Activated naive CD4-positive, alpha-beta T cell (primary cell): ENCODE measurements at places on chromosomes 3 and 15.
A peak's percentile ranks its signal among the peaks of the same experiment; 100 is the strongest.

DNA sequence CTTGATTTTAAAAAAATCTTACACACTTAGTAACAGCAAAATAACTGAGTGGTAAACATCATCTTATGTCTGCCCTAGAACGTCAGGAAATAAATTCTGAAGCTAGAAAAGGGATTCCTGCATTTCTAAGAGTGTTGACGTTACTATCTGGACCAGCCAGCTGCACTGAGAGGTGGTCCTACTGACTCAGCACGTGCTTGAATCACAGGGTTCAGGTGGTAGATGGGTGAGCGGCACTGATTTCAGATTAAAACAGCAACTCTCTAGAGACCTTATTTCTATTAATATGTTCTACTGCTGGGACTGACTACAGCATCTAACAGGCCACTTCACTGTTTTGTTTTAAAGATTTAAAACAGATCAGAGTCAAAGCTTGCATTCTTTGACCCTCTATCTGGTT is 377.2 kb downstream of the GABRB3 start:
- DNase-seq: no peak

DNA sequence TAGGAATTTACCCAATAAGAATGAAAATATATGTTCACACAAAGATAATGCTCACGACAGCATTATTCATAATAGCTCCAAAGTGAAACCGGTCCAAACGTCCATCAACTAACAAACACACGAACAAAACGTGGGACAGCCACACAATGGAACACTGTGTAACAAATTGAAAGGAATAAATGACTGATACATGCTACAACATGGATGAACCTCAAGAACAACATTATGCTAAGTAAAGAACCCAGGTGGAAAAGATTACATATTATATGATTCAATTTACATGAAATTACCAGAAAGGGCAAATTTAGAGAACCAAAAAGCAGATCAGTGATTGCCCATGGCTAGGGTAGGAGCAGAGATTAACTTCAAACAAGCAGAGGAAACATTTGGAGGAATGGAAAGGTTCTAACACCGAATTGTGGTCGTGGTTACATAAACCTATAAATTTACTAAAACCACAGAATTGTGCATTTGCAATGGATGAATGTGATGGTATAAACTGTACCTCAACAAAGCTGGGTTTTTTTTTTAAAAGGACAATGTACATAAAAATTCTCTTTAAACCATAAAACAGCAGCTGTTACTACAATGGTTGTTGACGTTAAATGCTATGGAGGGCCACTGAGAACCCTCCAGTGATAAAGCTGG is 76.3 kb downstream of the XXYLT1 start:
- DNase-seq: no peak

DNA sequence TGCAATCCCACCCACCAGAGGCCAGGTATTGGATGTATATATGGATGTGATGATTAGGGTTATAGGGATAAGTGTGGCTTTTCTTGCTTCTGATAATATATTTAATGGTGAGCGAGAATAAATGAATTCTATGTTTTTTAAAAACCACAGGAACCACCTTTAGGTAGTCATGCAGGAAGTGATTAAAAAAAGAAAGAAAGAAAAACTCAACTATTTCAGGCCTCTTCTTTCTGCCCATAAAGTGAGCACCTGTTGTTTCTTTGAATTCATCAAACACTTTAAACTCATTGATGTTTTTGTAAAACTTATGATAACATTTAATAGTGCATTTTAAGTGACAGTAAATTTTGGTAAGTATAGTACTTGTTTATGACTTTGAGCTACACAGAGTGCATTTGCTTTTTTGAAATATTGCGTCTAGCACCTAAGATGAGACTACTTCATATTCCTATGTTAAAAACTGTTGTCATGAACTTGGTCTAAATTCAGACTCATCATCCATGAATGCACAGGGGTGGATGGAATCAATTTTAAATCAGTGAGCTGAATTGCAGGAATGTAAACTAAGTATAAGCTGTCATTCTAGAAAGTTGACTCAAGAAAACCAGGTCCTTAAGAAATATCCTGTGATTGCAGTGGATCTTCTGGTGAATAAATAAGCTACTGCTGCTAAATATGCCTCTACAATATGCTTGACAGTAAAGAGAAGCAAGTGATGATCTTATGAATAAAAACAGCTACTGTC is 764.4 kb upstream of the NECTIN3 start:
- DNase-seq: no peak

DNA sequence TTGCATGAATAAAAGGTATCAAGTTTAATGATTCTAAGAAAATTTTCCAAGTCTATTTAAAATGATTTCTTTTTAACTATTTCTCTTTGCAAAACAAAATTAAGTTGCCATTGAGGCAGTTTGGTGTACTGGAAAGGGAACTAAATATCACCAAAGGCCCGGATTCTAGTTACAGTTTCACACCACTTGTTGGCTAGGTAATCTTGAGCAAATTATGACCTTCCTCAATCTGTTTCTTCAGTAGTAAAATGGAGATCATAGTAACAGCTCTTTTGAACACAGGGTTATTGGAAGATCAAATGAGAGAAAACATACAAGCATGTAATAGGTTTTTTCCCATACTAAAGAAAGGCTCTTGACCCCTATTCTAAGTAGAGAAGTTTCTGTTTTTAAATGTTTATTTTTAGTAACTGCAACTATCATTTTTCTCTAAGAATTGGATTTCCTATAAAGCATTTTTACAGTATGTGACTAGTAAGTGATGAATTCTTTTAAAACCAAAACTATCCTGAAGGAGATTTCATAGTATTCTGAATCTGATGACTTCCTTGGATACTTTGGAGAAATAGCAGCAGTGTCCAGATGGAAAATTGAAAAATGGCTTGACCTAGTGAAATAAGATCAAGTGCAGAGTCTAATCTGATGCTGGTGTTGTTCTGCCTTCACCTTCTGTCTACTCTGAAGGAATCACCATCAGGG is 15.7 kb downstream of the SCAANT1 start:
- DNase-seq: no peak

- DNase-seq: no peak
Observed at GRCh38 chr3:187975561-187976364, 178.2 kb upstream of the LPP start.

DNA sequence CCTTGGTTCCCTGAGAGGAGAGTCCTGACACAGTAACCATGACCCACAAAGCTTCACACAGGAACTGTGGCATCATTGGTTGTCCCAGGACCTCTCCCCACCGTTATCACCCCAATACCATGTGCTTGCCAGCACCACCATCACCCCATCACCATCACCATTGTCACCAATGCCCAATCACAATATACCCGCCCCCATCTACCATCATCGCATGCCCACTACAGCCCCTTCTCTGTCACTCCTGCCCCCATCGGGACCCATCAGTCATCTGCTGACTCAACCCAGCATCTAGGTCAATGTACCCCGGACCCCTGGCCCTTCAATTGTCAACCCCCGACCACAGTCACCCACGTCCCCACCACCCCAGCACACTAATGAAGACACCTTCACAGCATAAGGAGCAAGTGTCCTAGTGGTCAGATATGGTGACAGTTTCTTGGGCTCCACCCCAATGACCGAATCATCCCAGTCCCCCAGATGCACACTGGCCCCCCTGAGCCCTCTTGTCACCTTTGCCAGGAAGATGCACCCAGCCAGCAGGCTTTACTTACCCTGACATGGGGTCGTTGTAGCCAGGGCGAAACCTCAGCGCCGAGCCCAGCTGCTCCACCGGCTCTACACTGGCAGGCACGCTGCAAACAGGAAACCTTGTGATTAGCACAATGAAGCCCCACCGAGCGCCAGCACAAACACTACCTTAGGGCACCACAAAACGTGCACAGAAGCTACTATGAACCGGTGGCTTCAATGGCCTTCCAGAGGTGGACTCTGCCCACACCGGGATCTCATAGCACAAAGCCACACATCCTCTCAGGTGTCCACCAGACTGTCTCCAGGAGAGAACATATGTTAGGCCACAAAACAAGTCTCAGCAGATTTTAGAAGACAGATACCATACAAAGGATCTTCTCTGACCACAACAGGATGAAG is 25.1 kb downstream of the SHISA5 start:
- DNase-seq: no peak

- DNase-seq: no peak
Observed at GRCh38 chr3:131193641-131194238, 167.1 kb downstream of the NEK11 start.

GRCh38 chr15:65304381-65305149 is at the start of gene RNU5B-1:
RNU5B-1 (plus strand) TSS chr15:65304677.
- DNase-seq: peak; percentile 40

DNA sequence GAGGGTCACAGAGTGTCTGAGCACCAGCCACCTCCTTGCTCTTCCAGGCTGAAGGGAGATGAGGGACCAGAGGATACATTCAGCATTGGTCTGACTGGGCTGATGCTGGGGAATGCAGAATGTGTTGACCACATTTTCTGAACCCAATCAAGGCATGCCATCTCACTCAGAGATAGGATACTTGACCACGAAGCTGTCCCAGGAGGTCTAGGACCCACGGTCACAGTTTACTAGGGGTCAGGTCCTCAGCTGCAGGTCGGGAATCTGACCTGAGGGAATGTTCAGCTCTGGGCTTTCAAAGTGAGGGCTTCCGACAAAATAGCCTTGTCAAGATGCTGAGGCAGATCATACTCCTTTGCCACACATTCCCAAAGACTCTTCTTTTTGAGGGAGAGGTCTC is 19.6 kb downstream of the PLA2G4E start:
- DNase-seq: no peak

GRCh38 chr3:164748626-164749025 is 329.7 kb downstream of the SI start:
- no peak for DNase-seq

- DNase-seq: no peak
Observed at GRCh38 chr3:41251593-41251992, 52.3 kb downstream of the CTNNB1 start.

- no peak for DNase-seq
Observed at GRCh38 chr3:50338965-50339364, 1.7 kb downstream of the RASSF1 start.

GRCh38 chr15:40721701-40722100 is 26.7 kb downstream of the RAD51 start:
- no peak for DNase-seq

GRCh38 chr3:38151667-38152265 is 13.3 kb downstream of the MYD88 start:
- no peak for DNase-seq

- DNase-seq: no peak
Observed at GRCh38 chr15:55279746-55280351, 9.8 kb downstream of the RAB27A start.

- no peak for DNase-seq
Observed at GRCh38 chr3:115359536-115359935, 212.4 kb upstream of the ZBTB20 start.

DNA sequence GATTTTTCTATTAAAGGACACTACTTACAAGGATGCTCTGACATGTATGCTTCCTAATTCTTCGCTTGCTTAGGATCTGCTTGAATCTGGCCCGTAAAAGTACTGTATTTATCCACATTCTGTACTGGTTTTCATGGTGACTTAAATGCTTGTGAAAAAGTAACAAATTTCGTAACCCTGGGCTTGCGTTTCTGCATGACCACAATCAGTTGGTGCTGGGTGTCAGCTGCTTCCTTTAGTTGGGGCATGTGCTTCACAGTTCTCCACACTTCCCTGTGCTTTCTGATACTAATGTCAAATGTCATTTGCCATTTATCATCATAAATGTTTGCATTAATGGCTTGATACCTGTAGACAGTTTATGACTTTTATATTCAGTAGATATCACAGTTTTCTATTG is 218.4 kb upstream of the MLF1 start:
- no peak for DNase-seq

- DNase-seq: no peak
Observed at GRCh38 chr3:194536871-194537637, 50.3 kb upstream of the ATP13A3 start.

DNA sequence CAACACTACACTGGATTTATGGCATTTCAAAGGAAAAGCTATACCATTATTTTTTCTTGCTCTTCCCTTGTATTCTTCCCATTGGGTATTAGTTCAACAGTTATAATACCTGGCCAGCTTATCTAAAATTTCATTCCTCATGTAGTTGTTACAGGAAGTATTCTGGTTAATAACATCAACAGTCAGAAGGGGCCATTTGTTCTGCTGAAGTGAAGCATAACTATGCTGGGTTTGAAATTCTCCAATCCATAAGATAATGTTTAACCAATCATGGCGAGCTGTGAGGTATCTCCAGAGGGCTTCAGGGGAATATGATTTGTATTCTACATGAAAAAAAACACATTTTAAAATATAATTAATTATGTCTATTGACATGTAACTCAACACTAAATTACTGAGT is 43.4 kb downstream of the SPG11 start:
- no peak for DNase-seq

DNA sequence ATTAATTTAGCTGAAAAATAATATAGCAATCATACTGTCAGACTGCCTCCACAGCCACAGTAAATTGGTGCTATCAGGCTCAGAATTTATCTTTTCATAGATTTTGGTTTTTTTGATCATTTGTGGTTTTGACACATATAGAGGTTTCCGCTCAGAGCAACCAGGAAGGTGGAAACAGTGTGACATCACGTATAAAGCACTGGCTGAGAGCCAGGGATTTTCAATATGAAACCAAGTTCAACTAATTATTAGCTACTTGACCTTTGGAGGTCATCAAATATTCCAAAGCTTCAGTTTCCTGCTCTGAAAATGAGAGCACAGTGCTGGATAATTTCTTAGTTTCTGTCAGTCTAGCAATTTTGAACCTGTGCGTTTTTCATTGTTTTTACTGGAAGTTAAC is 433.8 kb upstream of the SUCLG2 start:
- DNase-seq: no peak

- peak; percentile 27 for DNase-seq
Observed at GRCh38 chr15:50906954-50907600, 1.4 kb upstream of the AP4E1 start.

GRCh38 chr15:94239474-94239873 is 8.1 kb downstream of the MCTP2 start:
- no peak for DNase-seq

GRCh38 chr3:53069422-53070068 is 23.7 kb upstream of the SFMBT1 start:
- DNase-seq: no peak

DNA sequence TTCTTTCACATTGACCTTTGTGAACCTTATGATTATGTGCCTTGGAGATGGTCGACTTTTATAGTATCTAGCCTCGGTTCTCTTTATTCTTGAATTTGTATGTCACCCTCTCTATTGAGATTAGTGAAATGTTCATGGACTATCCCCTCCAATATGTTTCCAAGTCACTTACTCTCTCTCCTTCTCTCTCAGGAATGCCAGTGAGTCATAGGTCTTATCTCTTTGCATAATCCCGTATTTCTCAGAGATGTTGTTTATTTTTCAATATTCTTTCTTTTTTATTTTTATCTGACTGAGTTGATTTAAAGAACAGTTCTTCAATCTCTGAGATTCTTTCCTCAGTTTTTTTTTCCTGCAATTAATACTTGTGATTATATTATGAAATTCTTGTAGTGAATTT is 411.6 kb upstream of the CADM2 start:
- DNase-seq: no peak

DNA sequence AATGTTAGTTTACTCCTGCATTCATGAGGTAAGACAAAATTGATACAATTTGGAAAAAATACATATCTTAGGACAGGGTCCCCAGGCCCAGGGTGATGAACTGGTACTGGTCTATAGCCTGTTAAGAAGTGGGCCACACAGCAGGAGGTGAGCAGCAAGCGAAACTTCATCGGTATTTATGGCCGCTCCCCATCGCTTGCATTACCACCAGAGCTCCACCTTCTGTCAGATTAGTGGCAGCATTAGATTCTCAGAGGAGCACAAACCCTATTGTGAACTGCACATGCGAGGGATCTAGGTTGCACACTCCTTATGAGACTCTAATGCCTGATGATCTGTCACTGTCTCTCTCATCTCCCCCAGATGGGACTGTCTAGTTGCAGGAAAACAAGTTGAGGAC is 880.6 kb downstream of the MCTP2 start:
- no peak for DNase-seq
